ENCODE measurements at places on chromosomes 12 and 14. TPM values are rescaled to one million over a fixed set of nuclear protein-coding genes. Genes with fewer than 3 reads are reported as not detected.

DNA sequence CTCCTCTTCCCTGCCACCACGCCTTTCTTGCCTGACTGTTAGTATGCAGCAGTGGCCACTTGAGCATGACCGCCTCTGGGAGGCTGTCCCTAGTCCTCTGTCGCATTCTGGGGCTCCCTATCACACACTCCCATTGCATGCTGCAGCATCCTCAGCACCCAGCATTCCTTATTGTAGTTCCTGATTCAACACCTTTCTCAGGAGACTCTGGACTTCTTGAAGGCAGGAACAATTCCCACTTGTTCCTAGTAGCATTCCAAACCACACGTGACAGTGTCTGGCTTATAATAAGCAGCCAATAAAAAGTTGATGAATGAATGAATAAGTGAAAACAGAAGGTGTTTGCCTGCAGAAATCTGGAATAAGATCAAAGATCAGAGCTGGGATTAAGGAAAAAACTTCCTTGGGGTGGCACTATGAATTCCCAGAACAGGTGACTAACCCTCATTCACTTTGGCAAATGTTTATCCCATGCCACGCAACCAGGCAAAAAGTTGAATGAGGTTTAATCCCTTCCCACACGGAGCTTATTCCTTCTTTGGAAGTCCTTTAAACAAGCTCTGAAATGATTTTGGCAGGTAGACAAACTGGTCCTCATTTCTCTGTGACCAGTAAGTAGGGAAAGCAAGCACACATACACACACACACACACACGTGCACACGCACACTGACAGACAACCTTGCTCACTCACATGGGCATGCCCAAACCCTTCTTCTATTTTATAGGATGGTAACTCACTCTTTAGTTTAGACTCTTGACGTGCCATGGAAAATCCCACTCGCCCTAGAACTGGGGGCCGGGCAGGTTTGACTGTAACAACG, 26.5 kb downstream of the NTF3 start:
- no peak for DNase-seq

GRCh38 chr12:90682398-90682797, 272.6 kb downstream of the CCER1 start:
- no peak for DNase-seq

DNA sequence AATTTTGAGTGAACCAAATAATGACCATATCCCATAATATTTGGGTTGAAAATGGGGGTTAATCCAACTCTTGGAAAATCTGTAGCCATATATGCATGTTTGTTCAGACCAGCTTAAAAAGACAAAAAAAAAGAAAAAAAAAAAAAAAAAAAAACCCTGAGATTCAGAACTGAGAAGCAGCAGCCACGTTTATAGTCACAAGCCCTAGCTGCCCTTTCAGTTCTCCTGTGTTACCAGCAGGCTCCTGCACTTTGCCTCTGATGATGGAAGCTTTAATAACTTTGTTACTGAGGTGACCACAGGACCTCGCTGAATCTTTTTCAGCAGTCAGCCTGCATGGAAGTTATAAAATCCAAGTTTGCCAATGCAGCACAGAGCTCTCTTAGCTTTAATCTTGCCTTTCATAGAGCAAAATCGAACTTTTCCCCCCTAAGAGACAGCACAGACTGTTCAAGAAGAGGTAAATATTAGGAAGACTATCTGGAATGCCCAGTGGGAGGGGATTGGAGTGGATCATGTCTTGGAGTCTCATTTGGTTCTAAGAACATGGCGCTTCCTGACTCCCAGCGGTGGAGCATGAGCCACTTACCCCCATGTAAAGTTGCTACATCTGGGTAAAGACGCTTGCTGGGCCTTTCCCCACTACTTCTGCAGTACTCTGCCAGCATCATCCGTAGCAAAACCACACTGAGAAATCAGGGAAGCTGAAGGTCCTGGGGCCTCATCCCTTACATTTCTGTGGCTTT, 20.6 kb downstream of the GNG2 start:
- no peak for DNase-seq

DNA sequence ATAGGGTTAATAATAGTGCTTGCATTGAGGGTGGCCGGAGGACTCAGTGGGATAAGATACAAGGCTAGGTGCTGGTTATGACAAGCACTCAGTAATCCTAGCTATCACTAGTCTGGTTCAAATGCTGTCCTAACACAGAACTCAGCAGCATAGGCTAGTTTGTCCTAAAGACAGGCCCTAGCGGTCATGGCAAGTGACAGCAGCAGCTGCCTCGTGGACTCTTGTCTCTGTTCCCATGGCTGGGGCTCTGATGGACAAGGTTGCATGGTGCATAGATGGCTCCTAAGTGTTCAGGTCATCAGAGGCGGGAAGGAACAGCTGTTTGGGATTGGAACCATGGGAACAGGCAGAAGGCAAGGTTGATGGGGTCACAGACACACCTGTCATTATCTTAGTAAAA, 42.4 kb upstream of the IGF1 start:
- no peak for DNase-seq

- no peak for DNase-seq
These were observed 544.4 kb upstream of the TMEM132C start for GRCh38 chr12:127722611-127723010.

DNA sequence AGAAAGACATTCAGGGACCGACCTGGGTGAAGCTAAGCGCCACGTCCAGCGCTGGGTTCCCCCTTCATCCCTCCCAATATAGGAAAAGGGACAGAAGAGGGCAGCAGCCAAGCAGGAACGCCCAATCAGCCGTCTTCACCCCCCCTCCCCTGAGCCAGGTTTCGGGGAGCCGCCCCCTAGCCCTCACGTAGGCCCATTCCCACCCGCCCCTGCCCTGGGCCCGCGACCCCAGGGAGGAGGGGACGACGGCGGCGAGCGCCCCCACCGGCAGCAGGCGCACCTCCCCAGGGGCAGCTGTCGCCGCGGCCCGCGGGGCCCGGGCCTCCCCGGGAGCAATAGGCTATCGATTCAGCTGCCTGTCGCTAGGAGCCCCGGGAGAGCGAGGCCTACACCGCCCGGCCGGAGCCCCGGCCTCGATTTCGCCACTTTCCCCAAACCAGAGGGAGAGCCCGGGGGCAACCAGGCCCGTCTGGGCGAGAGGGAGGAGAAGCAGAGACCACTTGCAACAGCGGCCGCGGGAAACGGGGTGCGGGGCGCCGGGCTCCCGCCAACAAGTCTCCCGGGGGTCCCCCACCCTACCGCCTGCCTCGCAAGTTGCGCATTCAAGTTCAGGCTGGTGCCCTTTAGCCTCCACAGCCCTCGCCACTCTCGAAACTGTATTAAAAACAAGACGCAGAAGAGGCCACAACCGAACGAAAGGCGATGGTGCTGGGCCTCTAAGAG, 1.3 kb downstream of the DCAF5 start:
- DNase-seq, result peak; percentile 69

DNA sequence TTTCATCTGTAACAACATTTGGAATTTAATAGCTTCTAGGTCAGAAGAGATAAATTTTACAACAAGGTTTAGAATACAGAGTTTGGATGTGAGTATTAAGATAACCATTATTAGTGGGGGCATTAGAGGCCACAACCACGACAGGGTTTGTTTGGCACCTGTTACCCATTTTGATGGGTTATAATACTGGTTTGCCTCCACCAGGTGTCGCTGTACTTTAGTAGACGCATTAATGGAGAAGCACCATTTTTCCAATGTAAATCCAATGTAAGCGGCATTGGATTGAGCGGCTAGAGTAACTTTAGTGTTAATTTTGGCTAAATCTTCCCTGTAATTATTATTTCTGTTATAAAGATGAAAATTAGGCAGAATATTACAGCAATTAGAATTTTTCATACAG, 136.2 kb downstream of the SLCO1B3 start:
- DNase-seq, result no peak

DNA sequence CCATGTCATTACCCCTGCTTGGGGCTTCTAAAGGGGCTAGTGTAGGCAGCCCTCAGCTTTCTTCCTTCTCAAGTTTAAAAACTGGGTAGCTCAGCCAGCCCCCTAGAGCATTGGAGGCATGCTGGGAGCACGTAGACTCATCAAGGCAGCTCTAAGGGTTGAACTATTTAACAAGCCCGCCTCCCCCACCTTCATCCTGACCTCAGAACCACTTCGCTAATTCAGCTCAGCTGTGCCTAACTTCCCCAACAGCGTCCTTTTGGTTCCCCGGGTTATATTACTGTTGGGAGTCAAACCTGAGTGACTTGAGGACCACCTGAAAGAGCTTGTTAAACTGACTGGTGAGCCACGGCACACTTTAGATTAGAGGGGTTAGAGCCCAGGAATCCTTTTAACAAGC, 30.1 kb downstream of the MAX start:
- DNase-seq, result no peak

- DNase-seq, result no peak
These were observed 19.1 kb downstream of the HDAC7 start for GRCh38 chr12:47800582-47800981.

Gene LRP6
- 141 TPM for total RNA-seq

GRCh38 chr14:22375321-22375930, 213.6 kb downstream of the DAD1 start:
- no peak for DNase-seq

DNA sequence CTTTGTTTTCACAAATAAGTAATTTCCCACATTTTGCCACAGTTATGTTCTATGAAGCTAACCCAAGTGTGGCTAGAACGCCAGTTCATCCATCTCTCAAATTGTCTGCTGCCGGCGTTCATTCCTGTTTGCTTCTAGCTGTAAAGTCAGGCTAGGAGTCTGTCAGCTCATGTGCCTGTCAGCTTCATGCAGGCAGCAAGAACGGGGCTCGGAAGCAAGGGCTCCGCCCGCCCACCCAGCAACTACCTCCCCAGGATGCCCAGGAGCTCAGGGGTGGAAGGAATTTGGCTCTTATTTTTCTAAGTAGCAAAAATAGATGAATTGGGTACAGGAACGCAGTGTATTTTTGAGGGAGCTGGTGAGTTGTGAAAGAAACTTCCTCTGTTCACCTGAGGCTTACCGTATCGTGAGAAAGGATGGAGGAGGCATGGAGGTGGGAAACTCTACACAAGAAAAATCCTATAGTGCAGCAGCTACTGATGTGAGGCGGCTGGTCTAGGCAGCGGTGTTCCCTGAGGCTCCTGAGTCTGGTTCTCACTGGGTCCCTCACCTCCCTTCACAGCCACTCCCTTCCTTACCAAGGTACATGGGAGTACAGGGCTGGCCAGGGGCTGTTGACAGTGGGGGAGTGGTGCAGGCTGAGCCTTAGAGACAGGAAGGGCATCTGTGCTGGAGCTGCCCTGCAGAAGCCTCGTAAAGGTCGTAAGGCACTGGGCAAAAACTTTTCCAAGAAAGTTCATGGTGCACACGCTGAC, 54.5 kb upstream of the AMN start:
- DNase-seq, result no peak

DNA sequence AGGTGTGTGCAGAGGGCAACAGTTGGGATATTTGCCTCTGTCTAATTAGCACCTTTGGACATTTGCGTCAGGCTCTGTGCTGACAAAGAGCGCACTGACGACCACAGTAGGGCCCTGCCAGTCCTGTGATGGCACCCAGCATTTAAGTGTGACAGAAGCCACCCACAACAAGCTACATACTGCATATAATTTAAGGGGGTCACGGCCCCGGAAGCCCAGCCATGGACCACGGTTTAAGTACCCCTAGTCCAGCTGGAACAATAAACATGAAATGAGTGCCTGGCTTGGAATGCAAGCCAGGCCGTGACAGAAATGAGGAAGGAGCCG, 16.8 kb upstream of the DYNC1H1 start:
- no peak for DNase-seq

GRCh38 chr14:23056145-23056955, 970 bp downstream of the CDH24 start:
- peak; percentile 57 for DNase-seq

- peak; percentile 75 for DNase-seq
These were observed 864 bp downstream of the DNAJC22 start for GRCh38 chr12:49347311-49348193.

- no peak for DNase-seq
These were observed 25.0 kb downstream of the ELK3 start for GRCh38 chr12:96218989-96219678.

GRCh38 chr14:31059152-31059924, 33.2 kb upstream of the STRN3 start:
- DNase-seq, result peak; percentile 58

DNA sequence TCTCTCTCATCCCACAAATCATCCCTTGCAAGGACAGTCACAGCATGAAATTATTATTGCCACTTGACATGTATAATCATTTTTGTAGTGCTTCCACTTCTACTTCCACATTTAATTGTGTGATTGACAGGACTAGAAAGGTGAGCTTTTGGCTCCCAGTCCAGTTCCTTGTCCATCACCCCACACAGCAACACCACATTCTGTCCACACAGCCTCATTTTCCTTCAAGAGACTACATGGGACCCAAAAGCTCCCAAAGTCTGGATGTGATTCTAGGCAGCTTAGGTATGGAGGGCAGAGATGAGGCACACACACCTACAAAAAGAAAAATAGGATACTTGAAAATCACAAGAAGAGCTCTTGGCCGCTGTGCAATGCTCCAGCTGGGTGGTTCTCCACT, 366.3 kb downstream of the DPF3 start:
- no peak for DNase-seq

Gene C14orf132
- 10.5 TPM for total RNA-seq

GRCh38 chr12:87794854-87795253, 234.3 kb downstream of the C12orf50 start:
- no peak for DNase-seq

GRCh38 chr14:72253503-72253902, 321.3 kb downstream of the RGS6 start:
- DNase-seq, result no peak

GRCh38 chr14:60989599-60989998, 8.6 kb downstream of the SLC38A6 start:
- DNase-seq, result no peak

GRCh38 chr12:103958621-103959020, 7.1 kb upstream of the TDG start:
- DNase-seq, result no peak

DNA sequence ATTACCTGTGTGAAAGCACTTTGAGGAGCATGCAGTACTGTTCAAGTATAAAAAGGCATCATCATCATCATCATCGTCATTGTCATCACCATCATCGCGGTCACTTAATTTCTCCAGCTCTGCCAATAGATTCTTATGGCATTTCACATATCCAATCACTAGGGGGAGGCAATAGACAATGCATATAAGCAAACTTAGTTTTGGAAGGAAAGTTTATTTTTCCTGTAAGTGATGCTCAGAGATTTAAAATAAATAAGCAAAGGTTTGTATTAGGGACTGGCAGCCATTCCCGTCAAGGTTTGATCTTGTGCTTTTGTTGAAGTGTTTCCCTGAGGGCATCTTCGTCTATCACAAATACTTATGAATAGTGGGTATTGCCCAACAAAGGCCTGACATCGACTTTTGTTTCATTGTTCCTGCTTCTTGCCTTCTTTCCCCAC, 127.4 kb downstream of the KTN1 start:
- DNase-seq, result no peak

Gene GPR132
- not detected for total RNA-seq

GRCh38 chr12:76706101-76706500, 57.8 kb upstream of the ZDHHC17 start:
- DNase-seq, result no peak

- no peak for DNase-seq
These were observed 19.4 kb upstream of the A2M start for GRCh38 chr12:9134981-9135628.

DNA sequence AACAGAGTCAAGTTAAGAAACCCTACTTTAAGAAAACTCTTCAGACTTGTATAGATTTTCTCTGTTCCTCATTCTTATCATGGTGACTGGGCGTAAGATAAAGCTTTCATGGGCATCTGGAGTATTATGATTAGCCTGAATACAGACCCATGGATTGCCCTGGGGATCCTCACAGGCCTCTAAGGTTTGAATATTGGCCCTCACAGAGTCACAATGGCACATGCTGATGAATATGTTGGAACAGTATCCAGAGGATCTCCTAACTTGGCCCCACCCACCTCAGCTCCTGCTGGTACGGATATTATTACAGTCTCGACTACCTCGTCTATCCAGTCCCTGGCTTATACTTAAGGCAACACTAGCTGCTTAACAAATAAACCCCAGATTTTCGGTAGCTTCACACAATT, 8.1 kb downstream of the OSBPL8 start:
- no peak for DNase-seq
